Sigmoid colon (tissue), 7 donors: ENCODE measurements at places on chromosomes 16 and 17.

GRCh38 chr16:80065541-80065940 lies 465.0 kb upstream of the MAF start:
- no peak for DNase-seq

- DNase-seq: no peak
These were observed 121.1 kb downstream of the SOCS1 start for GRCh38 chr16:11134722-11135463.

- DNase-seq: peak; percentile 61
These were observed 957 bp downstream of the OXLD1 start for GRCh38 chr17:81665205-81666091.

DNA sequence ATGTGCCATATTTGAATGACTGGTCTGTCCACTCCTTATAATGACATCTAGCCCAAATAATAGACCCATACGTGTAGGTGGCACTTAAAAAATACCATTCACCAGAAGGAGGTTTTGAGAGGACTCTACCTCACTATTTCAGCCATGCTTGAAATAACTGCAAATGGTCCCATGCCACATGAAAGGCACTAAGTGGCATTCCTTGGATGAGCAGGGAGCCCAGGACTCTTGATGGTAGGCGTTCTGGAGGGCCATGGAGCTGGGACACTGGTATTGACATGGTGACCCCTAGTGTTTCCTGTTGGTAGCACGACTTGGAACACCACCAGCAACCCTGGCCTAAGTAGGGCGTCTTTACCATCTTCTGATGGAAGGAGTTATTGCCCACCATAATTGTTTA lies 148.7 kb upstream of the ZFHX3 start:
- DNase-seq: peak; percentile 84

GRCh38 chr17:15999974-16000827 lies 577 bp downstream of the TTC19 start:
- DNase-seq: peak; percentile 75

GRCh38 chr16:30509081-30509765 lies 17.1 kb downstream of the ZNF768 start:
- no peak for DNase-seq

- no peak for DNase-seq
These were observed 265.0 kb downstream of the CPPED1 start for GRCh38 chr16:12538667-12539091.

GRCh38 chr17:68457168-68457538 lies at the start of gene WIPI1:
TSS of gene WIPI1 (minus strand) at chr17:68457496. CDS start at chr17:68457421, 75 bp downstream.
- peak; percentile 82 for DNase-seq

DNA sequence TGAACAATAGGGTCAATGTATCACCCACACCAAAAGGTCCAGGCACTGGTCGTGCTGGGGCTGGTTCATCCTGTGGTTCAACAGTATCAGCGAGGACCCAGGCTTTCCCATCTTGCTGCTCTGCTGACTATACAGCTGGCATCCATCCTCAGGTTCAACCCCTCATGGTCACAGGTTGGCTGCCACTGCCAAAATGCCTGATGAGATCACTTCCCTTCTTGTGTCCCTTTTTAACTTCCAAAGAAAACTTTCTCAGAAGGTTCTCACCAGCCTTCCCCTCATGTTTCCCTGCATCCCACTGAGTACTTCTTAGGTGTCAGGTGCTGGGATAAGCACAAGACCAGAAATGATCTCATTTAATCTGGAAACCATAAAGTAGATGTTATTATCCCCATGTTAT lies 25.7 kb downstream of the CLEC16A start:
- DNase-seq: no peak

- DNase-seq: no peak
These were observed 1.4 kb upstream of the ITGB3 start for GRCh38 chr17:47252209-47252608.

GRCh38 chr16:53374800-53375199 lies 59.5 kb upstream of the RBL2 start:
- DNase-seq: no peak

DNA sequence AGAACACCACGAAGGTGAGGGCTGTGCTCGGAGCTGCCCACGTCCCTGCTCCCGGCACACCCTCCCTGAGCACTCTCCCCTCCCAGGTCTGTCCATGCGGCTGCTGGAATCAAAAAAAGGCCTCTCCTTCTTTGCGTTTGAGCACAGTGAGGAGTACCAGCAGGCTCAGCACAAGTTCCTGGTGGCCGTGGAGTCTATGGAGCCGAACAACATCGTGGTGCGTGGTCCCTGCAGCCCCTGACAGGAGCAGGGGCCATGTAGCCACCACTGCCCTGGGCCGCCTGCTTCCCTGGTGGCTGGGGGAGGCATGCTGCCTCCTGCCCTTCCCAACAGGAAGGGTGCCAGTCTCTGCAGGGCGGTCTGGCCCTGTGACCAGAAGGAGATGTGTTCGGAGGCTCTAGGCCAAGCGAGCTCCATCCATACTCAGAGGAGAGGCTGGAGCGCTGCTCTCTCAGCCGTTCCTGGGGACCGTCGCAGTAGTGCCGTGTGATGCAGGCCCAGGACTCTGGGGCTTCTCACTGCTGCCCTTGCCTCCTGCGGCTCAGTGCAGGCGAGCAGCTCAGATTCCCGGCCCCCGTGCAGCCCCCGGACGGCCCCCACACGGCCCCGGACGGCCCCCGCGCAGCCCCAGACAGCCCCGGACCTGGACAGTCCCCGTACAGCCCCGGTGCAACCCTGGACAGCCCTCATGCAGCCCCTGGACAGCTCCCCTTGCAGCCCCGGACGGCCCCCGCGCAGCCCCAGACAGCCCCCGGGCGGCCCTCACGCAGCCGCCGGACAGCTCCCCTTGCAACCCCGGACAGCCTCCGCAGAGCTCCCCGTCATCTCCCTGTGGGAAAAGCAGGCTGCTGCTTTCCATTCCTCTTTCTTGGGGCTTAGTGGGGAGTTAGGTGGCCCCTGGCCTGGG lies 20.5 kb downstream of the TCF25 start:
- no peak for DNase-seq

GRCh38 chr17:55283256-55283965 lies 18.7 kb downstream of the HLF start:
- no peak for DNase-seq

- no peak for DNase-seq
These were observed 137.3 kb upstream of the CIBAR2 start for GRCh38 chr16:85249418-85250146.

DNA sequence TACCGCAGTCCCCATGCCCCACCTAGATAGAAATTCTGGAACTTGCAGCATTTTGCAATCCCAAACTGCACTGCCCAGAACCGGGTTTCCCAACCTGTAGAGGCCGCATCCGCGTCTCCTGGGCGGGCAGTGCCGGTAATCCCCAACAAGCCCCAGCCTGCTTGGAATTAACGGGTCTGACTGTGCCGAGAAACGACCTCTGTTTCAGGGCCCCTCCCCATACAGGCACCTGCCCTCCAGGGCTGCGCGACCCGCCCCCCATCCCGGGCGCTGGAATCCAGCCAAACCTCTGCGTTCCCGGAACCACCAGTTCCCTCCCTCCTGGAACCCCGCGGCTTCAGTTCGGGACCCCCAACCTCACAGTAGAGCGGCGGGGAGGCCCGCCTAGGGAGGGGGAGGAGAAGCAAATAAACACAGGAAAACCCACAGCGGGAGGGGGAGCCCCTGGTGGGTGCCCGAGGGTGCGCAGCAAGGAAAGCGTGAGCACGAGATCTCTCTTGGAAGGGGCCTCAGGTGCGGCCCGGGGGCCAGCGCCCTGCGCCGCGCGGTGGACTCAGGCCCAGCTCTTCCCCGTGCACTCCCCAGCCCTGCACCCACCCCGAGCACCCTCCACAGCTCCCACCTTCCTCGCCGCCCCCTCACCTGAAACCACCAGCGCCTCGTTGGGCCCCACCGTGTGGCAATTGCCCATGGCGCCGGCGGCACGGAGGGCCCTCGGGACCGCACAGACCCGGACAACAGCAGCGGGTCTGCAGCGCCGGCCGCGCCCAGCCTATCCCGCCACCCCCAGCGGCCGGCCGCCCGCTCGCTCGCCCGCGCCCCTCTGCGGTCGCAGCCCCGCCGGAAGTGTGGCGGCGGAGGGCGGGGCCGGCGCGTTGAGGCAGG lies at the start of gene FLOT2:
TSS of gene FLOT2 (minus strand) at position 850 of the 885 bp plus-strand sequence. CDS start at position 691, 159 bp downstream.
- DNase-seq: peak; percentile 87

DNA sequence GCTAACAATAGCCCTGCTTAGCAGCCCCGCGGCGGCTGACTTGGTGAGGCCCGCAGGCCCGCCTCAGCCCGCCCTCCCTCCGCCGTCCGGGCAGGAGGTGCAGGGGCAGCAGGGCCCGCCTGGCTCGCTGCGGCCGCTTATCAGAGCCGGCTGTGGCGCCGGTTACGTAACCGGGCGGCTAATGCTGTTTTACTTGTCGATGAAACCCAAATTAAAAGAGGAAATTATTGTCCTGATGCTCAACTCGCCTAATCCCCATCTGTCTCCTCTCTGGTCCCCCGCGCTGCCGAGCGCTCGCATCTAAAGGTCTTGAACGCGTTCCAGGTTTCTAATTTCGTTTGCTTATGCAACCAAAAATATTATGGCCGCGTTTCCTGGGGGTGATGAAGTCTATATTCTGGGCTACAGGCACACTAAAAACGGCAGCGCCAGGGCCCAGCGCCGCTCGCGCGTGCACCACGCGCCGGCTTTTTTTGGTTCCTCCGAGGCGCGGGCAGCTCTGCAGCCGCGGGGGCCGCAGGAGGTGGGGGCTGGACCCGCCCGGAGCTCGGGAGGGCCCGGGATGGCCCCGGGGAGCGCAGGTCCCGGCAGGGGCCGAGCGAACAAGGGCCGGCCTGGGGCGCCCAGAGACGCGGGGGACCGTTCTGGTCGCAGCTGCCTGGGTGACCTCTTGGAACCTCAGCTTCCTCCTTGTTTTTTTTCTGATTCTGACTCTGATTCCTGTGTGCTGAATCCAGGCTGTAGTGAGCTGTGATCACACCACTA lies 65.2 kb upstream of the TOB1 start:
- peak; percentile 96 for DNase-seq

GRCh38 chr17:81866440-81867169 lies 4.5 kb downstream of the ARHGDIA start:
- DNase-seq: no peak

DNA sequence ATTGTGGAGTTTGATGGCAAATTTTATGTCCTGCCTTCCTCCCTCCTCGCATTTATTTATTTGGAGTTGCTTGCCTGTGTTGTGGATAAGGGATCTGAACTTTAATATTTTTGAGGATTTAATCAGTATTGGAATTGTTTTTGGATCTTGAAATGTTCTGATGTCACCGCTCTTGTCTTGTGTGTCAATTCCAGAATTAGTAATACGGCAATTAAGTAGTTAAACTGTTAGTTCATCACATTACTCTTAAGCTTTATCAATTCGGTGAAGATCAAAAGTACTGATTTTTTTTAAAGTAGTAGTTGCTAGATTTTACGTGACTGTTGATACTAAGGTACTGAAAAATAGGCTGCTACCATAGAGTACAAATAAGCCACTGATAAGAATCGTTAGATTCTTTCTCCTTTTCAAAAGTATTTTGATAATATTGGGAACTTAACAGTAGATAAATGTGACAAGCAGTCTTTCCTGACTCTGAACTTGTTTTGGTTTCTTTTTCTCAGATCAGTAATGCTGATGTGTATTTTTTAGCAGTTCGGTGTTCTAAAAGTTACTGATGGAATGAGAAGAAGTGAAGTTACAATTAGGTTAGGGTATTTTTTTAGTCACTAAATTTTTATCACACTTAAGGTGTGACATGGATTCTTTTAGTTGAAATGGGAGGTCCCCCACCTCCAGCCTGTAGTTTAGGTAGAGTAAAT lies 2.0 kb downstream of the RBBP6 start:
- no peak for DNase-seq

DNA sequence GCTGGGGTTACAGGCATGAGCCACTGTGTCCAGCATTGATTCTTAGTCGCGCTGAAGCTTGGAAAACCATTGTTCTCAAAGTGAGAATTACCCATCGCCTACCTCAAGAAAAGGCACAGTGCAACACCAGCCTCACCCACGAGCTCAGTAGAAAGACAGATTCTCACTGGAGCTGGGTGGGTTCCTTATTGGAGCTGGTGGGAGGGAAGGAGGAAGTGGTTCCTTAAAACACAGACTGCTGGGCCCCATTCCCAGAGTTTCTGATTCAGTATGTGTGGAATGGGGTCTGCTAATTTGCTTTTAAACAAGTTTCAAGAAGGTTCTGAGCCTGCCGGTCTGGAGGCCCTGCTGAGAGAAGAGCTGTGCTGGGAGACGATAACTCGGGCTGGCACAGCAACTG lies 264.7 kb downstream of the ENGASE start:
- DNase-seq: no peak

- DNase-seq: no peak
These were observed 10.9 kb downstream of the ADGRG1 start for GRCh38 chr16:57639172-57639887.

DNA sequence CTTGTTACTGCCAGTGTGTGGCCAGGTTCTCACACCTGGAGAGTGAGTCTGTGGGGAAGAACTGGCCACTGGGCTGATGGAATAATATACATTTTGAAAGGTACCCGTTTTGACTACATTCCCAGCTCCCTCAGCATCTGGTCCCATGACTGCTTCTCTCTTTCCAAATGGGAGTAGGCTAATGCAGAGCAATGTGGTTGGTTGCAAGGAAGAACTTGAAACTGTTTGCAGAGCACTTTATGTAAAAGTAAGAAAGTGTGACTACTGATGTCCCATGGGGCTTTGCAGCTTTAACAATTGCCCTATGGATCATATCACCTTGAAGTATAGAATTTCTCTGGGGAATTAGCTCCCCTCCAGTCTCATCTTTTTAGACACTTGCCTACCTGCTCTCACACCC lies 9.0 kb downstream of the KATNIP start:
- DNase-seq: no peak

DNA sequence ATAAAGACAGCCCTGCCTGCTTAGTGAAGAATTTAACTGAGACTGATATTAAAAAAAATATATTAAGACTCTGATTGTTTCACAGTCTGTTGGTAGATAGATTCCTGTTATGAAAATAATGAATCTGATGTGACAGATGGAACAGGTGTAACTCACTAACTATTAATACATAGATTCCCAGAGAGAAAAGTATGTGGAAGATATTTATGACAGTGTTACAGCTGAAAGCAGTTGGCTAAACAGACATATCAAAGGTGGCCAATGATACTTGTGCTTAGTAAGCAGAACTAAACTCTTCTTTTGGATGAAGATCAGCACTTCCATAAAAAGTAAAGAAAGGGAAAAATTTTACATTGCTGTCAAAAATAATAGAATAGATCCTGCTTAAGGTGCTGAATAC lies 598.2 kb upstream of the CA10 start:
- no peak for DNase-seq

GRCh38 chr17:78141437-78142118 lies 4.6 kb upstream of the C17orf99 start:
- DNase-seq: no peak

GRCh38 chr17:37233036-37233435 lies 142.7 kb upstream of the C17orf78 start:
- no peak for DNase-seq

GRCh38 chr16:85245307-85246172 lies 133.3 kb upstream of the CIBAR2 start:
- peak; percentile 83 for DNase-seq

DNA sequence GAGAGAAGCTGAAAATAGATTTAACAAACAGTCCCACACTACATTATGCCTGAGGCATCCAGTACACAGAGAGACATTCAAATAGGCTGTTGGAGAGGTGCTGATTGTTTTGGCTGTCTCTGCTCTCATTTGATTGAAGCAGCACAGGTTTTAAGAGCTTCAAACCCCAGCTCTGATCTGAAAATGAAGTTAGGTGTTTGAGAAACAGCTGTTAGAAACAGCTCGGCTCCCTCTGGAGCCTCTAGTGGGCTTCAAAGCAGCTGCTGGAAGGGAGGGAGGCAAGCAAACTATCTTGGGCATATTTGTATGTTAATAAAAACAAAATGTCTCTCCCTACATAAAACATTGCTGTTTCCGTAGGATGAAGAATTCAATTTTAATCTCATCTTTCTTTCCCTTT lies 607.3 kb upstream of the GOT2 start:
- DNase-seq: no peak

GRCh38 chr17:49822829-49823228 lies 25.0 kb downstream of the TAC4 start:
- peak; percentile 79 for DNase-seq
